Ovary (tissue), 10 donors: ENCODE measurements at places on chromosomes 6 and 20. TPM values are rescaled to one million over a fixed set of nuclear protein-coding genes. Genes with fewer than 3 reads are reported as not detected.

GRCh38 chr20:53138454-53139262 lies 166.5 kb downstream of the TSHZ2 start:
- DNase-seq, result no peak

DNA sequence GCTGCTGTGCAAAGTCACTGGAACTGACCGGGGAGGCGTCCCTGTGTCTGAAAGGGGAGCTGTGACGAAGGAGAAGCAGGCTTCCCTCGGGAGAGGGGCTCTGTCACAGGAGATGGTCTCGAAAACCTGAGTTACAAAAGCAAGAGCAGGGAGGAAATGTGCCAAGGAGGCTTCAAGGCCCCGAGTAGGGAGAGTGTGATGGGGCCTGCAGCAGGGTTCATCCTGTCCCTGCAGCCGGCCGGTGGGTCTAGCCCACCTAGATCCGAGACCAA lies 16.7 kb downstream of the DYNLT1 start:
- no peak for DNase-seq

GRCh38 chr6:44233567-44234100 lies 10.2 kb downstream of the SLC29A1 start:
- no peak for DNase-seq

DNA sequence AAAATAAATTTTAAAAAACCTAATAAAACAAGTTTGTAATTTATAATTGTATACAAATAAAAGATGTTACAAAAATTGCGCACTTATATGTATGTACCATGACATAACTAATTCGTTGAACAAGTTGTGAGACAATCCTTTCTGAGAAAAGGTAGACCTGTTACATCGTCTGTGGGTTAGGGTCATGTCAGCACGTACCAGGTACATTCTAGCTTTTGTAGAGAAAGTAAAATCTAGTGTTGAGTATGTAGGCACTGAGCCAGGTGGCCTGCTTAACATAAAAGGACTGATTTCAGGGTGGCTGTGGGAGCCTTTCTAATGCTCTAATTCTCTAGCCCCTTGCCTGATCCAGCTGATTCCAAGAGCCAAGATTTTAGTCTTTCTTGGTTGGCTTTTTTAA lies 10.4 kb downstream of the RPL7L1 start:
- DNase-seq, result no peak

DNA sequence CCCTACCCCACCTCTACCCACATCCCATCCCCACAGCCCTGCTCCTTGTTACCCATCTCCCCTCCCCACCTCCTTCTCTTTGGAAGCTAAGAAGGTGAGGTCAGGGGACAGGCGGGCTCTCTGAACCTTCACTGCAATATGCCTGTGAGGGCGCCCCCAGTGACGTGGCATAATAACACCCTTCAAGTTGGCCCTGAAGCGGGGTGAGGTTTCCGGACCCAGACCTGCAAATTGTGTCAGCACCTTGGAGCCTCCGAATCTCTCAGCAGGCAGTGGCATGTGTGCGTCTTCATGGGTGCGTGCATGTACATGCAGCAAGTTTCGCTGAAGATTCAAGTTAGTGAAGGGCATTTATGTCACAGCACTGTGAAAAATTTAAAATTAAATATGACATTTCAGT lies 114.6 kb downstream of the SOBP start:
- no peak for DNase-seq

DNA sequence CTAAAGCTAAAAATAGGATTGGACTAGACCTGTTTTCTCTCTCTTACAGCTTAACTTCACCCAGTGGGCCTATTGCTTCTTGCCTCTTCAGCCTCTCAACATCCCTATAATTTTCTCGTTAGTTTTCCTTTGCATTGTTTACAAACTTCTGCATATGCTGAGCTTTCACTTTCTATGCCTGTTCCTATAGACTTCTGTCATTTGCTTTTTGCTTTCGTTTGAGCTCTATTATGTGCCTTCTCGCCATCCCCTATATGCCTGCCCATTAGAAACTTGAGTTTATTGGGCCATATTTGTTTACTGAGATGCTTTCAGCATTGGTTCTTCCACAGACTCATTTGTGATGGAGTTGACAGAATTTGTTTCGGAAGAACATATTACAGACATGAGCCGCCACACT lies 40.9 kb downstream of the NCOA7 start:
- DNase-seq, result no peak

GRCh38 chr6:143955971-143956370 lies 52.1 kb downstream of the PLAGL1 start:
- no peak for DNase-seq

DNA sequence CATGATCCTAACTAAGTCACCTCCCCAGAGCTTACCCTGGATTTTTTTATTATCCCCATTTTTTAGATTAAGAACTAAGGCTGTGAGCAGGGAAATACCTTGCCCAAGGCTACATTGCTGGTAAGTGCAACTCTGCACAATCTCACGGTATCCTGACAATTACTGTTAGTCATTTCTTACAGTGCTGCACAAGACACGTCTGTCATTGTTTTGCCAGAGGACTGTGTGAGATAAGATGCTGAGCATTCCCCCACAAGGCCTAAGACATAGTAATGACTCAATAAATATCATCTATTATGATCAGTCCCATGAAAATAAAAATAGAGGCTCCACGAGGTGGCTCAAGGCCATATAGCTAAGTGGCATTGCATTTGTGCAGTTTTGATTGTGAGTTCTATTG lies 21.0 kb downstream of the PFDN4 start:
- DNase-seq, result no peak

GRCh38 chr20:47574616-47575364 lies 73.1 kb downstream of the NCOA3 start:
- no peak for DNase-seq

DNA sequence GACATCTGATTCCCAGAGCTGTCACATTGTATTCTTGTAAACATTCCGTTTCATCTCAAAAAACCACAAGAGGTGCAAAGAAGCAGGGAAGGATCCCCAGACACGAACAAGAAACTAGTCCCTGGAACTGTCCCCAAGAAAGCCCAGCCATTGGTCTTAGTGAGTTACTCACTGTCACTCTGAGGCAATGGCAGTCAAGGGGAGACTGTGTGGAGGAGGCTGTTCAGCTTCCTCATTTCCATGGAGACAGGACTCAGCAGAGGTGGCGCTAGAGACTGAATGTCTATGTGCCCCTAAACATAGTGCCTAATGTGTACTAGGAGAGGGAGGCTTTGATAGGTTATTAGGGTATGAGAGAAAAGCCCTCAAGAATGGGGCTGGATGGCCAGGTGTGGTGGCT lies 11.1 kb downstream of the ULBP1 start:
- DNase-seq, result no peak

The C20orf144 gene
- polyA plus RNA-seq, result not detected

The SCGN gene
- polyA plus RNA-seq, result 0.08 TPM

The HTR1E gene
- 4.1 TPM for polyA plus RNA-seq

The GPLD1 gene
- polyA plus RNA-seq, result 1.2 TPM

The ZBP1 gene
- polyA plus RNA-seq, result 0.12 TPM
